ENCODE measurements at places on chromosomes 2 and 18. TPM values are rescaled to one million over a fixed set of nuclear protein-coding genes. Genes with fewer than 3 reads are reported as not detected.

GRCh38 chr2:74582184-74582583 lies 27.7 kb downstream of the DOK1 start:
- DNase-seq = no peak

- DNase-seq = no peak
Measured at GRCh38 chr2:189276277-189276676, 96.7 kb upstream of the COL5A2 start.

The EFR3B gene
- total RNA-seq = 1.5 TPM

The MTX2 gene
- 39.3 TPM for total RNA-seq

GRCh38 chr18:26458526-26459232 lies 89.7 kb downstream of the KCTD1 start:
- peak; percentile 77 for DNase-seq

The GPD2 gene
- total RNA-seq = 30.4 TPM

GRCh38 chr2:85251070-85251616 lies 76.6 kb downstream of the TGOLN2 start:
- no peak for DNase-seq

- DNase-seq = no peak
Measured at GRCh38 chr2:8882094-8882493, 44.7 kb upstream of the KIDINS220 start.

The CYTIP gene
- total RNA-seq = 12.5 TPM

- DNase-seq = no peak
Measured at GRCh38 chr2:125004106-125004800, 979.2 kb downstream of the CNTNAP5 start.

DNA sequence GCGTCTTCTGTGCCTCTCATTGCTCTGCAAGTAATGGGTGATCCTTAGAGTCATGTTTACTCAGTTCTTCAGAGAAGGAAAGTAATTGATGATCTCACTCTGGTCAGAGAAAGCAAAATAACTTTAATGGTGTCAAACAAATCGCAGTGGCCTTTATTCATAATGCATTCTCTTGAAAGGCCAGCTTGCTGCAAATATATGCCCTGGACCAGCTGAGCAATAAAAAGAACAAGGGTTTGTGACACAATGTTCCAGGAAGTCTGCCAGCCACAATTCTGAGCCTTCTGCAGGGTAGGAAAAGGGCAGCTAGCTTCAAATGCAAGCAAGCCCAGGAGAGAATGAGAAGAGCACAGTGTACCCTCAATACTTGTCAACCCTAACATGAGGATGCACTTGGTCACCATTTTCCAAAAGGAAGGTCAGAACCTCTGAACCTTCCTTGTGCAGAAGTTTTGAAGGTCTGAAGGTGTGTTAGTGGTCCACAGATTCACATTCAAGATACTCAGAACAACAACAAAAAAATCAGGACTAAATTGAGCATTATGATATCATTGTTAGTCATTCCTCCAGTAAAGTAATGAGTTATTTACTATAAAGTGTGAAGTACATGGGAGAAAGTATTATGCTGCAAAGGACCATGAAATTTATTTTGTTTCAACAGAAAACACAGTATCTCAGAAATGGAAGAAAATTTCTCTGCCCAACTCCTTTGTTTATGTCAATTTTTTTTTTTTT lies 355.6 kb downstream of the PAX3 start:
- DNase-seq = no peak

GRCh38 chr2:30990176-30990575 lies 148.1 kb downstream of the GALNT14 start:
- no peak for DNase-seq

GRCh38 chr2:120722568-120723421 lies 12.9 kb upstream of the GLI2 start:
- DNase-seq = no peak

- no peak for DNase-seq
Measured at GRCh38 chr18:3584897-3585460, 135.0 kb downstream of the TGIF1 start.

- no peak for DNase-seq
Measured at GRCh38 chr2:122530814-122531213, 775.4 kb downstream of the TSN start.

DNA sequence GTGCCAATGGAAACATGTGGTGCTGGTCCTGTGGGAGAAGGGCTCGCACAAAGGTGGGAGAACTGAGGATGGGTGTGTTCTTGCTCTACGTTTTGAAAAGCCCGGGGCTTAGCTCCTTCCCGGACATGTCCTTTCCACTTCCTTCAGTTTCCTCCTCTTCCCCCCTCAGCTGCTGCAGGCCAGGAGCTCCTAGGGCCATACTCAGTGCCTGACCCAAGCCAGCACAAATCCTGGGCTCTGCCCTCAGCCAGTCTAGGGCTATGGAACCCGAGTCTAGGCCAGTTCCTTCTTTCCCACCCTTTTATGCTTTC lies 1.4 kb upstream of the SIX2 start:
- no peak for DNase-seq

DNA sequence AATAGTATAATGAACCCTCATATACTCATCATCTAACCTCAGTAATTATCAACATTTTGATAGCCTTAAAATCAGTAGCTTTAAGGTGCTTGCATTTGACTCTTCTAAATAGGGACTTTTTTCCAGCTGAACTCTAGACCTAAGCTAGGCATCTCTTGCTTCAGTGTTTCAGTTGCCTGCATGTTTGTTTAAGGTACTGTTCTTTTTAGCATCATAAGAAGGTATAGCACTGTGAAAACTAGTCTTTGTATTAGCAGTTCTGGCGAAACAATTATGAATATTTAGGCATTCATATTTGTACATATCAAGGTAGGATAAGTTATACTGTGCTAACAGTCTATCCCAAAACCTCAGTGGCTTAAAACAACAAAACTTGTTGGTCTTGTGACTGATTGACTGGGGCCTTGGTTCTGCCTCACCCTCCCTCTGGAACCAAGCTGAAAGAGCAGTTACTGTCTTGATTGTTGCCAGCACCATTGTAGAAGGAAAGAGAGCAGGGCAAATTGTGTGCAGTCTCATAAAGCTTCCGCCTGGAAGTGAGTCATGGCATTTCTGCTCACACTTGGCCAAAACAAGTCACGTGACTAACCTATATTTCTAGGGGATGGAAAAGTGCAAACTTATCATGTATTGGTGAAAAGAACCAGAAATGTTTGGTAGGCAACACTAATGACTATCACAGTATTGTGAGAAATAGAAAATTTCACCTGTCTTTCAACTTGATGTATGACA lies 24.3 kb downstream of the GALNT1 start:
- no peak for DNase-seq

The RAX gene
- total RNA-seq = not detected

The ITPRIPL1 gene
- total RNA-seq = 1.5 TPM

- no peak for DNase-seq
Measured at GRCh38 chr18:48675912-48676311, 137.1 kb downstream of the CTIF start.

GRCh38 chr2:75517547-75518230 lies 43.0 kb downstream of the EVA1A start:
- DNase-seq = no peak

GRCh38 chr18:59994357-59994756 lies 94.6 kb downstream of the PMAIP1 start:
- no peak for DNase-seq

DNA sequence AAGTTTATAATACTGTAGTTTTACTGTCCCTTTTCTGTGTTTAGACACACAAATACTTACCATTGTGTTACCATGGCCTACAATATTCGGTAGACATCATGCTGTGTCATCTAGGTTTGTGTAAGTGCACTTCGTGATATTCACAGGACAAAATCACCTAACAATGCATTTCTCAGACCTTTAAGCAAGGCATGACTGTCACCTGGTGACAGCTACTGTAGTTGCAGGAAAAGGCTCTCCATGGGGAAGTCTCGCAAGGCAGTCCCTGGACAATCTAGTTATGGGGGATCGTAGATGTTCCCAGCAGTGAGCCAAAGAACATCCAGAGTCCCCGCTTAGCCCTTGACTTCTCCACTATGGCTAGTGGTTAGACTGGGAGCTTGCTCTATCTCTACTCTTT lies 73.1 kb downstream of the EIF2AK3 start:
- DNase-seq = no peak

DNA sequence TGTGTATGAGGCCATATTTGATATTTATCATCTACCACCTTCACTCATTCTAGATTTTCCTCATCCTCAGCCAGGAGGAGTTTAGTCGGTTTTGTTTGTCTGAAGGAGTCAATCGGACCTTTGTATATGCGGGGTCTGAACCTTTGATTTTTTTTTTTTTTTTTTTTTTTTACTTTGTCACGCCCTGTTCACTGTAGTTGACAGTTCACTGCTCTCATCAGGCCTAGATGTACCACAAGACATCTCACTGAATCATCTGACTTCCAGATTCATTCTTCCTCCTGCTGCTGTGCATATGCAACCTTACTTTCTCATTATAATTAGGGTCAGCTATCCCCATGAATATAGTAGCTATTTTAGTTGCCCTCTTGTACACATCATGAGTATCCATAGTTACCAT lies 133.2 kb downstream of the ARHGAP15 start:
- no peak for DNase-seq

GRCh38 chr2:232444409-232445148 lies 11.4 kb upstream of the ALPI start:
- DNase-seq = no peak

The HRH4 gene
- total RNA-seq = not detected

- DNase-seq = no peak
Measured at GRCh38 chr18:47247036-47247415, 4.4 kb downstream of the SKOR2 start.

The CSRNP3 gene
- total RNA-seq = 2.7 TPM

The CD8B gene
- 10.6 TPM for total RNA-seq

DNA sequence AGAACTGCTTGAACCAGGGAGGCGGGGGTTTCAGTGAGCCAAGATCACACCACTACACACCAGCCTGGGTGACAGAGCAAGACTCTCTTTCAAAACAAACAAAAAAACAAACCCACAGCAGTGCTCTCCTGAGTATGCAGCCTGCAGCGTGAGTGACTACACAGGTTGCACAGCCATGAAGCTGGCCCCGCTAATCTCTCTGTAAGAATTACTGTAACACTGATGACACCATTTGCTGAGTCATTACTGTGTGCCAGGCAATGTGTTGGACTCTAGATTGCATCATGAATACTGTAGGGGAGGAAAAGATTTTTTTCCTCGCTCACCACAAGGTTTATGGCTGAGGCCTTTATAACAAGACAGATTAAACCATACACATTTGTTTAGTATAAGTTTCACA lies 118.6 kb upstream of the ATP8B1 start:
- DNase-seq = no peak

The LOXL3 gene
- total RNA-seq = 6.1 TPM

GRCh38 chr2:70460333-70460732 lies 93.3 kb downstream of the TGFA start:
- DNase-seq = peak; percentile 3

DNA sequence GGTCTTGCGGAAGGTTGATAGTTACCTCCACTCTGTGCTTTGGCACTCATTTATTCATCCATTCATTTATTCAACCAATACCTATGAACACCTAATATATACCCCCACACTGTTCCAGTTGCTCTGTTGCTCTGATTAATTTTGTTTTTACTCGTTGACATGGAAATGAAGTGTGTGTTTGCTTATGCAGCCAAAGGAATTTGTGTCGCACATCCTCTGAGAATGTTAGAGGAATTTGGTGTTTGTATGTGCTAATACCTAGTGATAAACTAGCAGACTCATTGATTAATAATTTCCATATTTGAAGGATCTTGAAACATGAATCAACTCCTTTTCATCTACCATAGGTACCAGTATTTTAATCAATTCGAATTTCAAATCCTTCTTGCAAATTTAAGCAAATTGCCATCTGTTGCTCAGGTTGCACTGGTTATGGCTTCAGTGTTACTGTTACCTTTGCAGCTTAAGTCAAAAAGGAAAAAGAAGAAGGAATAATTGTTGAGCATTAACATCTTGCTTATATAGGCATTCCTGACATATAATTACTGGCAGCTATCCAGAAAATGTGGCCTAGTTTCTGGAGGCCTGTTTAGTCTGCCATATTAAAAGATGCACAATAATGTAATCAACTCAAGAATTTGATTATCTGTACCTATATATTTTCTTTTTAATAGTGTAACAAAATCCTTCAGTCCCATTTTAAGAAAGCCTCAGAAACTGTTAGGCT lies 25.7 kb upstream of the CRIM1 start:
- DNase-seq = no peak

- DNase-seq = no peak
Measured at GRCh38 chr2:88860421-88861075, 169.1 kb downstream of the RPIA start.

DNA sequence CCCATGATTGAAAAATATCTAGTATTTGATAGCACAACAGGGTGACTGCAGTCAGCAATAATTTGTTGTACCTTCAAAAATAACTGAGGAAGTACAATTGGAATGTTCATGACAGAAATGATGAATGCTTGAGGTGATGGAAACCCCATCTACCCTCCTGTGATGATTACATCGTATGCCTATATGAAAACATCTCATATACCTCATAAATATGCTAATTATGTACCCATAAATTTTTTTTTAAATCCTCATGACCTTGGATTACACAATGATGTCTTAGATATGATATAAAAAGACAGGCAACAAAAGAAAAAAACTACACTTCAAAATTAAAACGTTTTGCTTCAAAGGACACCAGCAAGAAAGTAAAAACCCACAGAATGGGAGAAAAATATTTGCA lies 1.4 kb upstream of the POLR1B start:
- DNase-seq = no peak

The C2orf92 gene
- total RNA-seq = 11.0 TPM

GRCh38 chr2:222311319-222311977 lies 12.7 kb upstream of the PAX3 start:
- DNase-seq = no peak

GRCh38 chr2:190802129-190802528 lies 78.5 kb upstream of the GLS start:
- DNase-seq = no peak

GRCh38 chr2:123453046-123453700 lies 571.9 kb upstream of the CNTNAP5 start:
- no peak for DNase-seq

- no peak for DNase-seq
Measured at GRCh38 chr2:101775636-101776035, 78.1 kb downstream of the MAP4K4 start.

The ARPC2 gene
- 284 TPM for total RNA-seq

Measured in vagina (tissue), 2 donors.